ENCODE measurements at places on chromosomes 6 and 20.

- DNase-seq, result no peak
Observed at GRCh38 chr6:90385759-90386313, 89.2 kb upstream of the BACH2 start.

DNA sequence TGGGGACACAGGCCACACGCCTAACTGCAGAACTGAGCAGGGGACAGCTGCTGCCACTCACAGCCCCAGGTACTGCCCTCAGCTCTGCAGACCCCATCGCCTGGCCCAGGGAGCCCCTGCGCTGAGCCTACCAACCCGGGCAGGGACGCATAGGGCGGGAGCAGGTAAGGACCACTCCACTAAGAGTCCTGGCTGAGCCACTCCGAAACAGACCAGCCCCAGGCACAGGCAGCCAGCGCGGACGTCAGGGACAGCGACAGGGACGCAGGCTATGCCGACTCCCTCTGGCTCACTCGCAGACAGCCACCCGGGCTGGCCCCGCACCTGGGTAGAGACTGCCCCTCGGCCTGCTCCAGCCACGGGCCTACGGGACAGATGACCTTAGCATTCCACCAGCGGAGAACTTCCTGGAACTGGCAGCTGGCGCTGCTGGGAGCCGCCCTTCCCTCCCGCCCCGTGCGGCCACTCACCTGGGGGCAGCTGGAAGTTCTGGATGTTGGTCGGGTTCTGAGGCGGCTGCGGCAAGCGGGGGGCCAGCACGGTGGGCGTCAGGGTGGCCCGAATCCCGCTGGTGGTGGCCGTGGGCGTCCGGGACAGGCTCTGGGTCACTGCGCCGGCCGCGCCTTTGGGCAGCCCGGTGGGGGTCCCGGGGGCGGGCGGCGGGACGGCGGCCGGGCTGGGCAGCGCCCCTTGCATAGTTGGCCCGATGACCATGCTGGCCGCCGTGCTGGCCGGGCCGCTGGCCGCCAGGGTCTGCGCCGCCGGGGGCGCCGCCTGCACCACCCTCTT is 1.5 kb downstream of the TAF4 start:
- DNase-seq, result no peak

GRCh38 chr20:19073584-19074218 is 138.7 kb upstream of the SLC24A3 start:
- DNase-seq, result no peak

DNA sequence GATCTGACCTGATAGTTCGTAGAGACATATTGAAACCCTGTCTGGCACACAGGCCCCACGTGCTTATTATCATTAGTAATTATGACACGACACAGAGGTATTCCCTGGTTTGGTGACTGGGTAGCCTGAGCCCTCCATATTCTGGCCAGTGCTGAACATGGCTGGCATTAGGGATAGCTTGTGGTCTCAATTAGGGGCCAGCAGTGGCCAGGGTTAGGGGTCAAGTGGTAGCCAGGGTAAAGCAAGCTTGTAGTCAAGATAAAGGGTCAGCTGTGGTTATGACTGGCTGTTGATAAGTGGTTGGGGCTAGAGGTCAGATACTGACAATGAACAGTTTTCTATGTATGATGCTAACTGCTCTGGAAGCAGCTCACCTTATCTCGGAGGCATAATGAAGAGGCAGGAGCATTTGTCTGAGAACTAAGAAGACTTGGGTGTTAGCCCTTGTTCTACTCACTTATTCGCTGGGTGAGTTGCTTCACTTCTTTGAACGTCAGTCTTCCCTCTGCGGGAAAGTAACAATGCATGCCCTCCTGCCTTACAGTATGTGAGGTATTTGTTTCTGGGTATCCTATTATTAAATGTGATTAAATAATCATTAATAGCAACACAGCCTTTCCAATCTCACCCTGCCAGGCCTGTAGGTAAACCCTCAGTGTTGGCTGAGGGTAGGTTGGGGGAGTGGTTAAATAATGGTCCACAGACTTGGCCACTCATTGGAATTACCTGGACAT is 66.7 kb downstream of the VEGFA start:
- DNase-seq, result no peak

DNA sequence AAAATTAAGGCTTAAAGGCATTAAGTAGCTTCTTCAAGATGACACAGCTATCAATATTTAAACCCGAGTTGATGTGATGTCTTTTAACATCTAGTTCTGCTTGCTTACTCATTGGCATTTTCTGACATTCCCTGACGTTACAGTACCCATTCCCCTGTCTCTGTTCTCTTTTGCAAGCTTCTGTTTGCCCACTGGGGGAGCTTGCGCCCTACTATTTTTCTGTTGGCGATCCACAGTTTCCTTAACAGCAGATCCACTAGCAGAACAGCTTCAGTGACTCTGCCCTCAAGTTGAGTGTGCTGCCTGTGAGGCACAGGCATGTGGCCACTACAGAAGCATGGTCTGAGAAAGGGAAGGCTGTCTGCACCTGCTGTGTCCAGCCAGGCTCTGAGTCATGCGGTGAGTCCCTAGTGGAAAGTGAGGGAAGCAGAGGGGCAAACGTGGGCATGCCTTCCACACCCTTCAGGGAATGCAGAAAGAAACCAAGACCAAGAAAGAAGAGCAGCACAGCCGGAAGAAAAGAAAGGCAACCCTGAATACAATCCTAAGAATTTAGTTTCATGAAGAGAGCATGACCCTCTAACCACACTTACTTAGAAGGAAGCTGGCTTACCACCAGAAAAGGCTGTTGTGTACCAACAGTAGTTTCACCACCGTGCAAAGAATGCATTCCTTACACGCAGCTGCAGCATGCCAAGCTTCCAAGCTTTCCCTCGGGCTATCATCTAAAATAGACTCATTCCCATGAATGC is 97.7 kb upstream of the VGLL2 start:
- DNase-seq, result no peak

GRCh38 chr6:119720160-119720559 is 370.6 kb upstream of the MAN1A1 start:
- DNase-seq, result no peak

DNA sequence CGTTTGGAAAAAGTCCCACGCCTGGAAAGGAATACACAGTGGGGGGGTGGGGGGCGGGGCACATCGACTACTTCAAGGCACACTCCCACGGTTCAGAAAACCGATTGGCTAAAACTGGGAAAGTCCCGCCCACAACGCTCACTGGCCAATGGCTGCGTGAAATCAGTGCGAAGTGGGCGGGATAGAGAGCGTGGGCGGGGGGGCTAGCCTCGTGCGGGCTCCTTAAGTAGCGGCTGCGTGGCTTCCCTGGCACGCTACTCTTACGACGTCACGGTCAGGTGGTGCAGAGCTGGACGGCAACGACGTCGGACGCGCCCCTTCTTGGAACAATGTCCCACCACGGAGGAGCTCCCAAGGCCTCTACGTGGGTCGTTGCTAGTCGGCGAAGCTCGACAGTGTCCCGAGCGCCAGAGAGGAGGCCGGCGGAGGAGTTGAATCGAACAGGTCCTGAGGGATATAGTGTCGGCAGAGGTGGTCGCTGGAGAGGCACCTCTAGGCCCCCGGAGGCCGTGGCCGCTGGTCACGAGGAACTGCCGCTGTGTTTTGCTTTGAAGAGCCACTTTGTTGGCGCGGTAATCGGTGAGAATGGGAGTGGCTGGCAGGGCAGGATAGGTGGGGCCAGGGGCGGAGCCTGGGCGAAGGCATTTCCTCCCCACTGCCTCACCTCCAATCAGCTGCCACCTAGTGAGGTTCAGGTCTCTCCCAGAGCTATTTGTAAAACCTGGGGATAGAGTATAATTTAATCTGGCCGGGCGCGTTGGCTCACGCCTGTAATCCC is at the start of gene DDX43:
Gene DDX43, plus strand, starts transcription at position 252 of the 778 bp plus-strand sequence. Its CDS starts 78 bp downstream, at position 330.
- DNase-seq, result no peak

GRCh38 chr20:13251904-13252297 is 30.8 kb downstream of the ISM1 start:
- no peak for DNase-seq

- no peak for DNase-seq
Observed at GRCh38 chr6:170082531-170083187, 208.2 kb downstream of the DLL1 start.

DNA sequence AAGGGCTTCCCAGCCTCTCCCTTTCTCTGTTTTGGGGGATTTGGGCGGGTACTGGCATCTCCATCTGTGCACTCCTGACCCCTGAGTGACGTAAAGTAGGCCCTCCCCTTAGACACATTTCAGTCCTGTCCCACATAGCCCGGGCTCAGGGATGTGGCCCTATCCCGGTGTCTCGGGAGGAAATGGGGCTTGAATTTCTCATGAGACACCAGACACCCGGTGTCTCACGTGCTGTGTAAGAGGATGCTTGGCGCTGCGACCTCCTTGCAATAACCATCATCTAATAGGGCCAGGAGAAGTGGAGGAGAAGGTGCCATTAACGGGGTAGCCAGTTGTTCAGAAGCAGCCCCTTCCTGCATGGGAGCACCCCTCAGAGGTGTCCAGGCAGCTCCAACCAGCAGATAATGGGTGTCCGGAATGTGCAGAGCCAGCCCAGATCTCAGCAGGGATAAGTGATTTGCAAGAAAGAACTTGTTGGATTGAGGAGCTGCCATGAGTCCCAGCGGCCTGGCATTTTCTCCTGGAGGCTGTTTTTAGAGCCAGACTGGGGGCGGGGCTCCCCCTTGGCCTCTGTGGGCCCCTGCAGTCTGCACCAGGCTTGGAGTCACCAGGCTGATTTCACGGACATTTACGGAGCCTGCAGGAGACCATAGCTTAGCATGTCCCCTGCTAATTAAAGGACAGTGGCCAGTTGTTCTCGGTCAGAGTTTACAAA is 372.0 kb downstream of the PREX1 start:
- DNase-seq, result no peak

- no peak for DNase-seq
Observed at GRCh38 chr6:118562959-118563358, 14.9 kb downstream of the PLN start.

DNA sequence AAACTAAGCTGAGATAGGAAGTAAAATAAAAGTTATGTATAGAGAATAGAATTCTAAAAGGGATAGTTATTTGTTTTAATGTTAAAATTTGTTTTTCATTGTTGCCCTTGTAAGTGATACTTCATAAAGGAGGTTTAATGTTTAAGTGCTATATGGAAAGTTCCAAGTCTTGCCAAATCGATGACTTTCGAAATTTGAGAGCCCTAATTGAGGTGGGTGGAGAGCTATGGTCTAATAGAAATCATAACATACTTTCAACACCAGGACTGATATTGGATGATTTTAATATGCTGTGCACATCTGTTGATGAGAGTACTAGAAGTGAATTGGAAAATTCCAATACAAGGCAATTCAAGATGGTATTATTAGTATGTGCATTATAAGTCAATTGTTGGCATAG is 64.6 kb downstream of the RNF144B start:
- DNase-seq, result no peak

DNA sequence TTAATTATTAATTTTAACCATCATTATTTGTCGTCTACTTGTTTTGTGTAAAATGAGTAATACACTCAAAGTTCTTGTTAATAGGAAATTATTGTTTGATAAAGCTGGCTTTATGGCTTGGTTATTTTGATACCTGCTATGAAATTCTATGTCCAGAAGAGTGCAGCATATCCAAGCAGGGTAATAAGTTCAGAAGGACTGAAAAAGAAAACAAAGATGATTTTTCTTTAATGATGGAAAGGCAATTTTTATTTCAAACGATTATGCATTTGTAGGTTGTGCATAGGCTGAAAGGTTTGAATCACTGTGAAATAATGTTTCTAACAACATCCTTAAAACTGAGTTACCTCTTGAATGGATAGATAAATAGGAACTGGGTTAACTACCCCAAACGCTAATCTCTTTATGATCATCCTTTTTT is 1.4 kb upstream of the MAN1A1 start:
- no peak for DNase-seq

DNA sequence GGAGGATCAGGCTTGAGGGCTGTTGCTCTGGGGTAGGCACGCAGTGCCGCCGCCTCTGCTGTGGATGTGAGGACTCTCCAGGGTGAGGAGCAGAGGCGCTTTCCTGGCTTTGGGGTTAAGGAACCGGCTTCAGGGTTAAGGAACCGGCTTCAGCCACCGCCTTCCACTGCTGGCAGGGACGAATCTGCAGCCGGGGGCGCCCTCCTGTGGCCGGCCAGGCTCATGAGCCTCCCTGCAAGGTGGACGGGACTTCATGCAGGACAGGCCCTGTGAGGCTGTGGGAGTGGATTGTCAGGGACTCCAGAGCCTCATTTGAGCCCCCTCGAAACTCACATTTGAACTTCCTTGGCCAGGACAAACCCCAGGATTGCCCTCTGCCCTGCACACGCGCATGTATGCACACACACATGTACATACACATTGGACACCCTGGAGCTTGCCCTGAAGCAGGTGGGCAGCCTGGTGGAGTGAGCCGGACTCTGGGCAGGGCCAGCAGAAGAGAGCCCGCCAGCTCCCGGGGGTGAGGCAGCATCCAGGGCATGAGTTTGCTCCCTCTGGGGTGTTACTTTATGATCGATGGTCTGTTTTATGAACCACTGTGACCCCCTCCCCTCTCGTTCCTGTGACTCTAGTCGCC is 146.9 kb downstream of the PHACTR3 start:
- DNase-seq, result no peak

- no peak for DNase-seq
Observed at GRCh38 chr6:68649669-68650068, 14.6 kb downstream of the ADGRB3 start.

- no peak for DNase-seq
Observed at GRCh38 chr6:147528511-147529145, 20.1 kb downstream of the SAMD5 start.

DNA sequence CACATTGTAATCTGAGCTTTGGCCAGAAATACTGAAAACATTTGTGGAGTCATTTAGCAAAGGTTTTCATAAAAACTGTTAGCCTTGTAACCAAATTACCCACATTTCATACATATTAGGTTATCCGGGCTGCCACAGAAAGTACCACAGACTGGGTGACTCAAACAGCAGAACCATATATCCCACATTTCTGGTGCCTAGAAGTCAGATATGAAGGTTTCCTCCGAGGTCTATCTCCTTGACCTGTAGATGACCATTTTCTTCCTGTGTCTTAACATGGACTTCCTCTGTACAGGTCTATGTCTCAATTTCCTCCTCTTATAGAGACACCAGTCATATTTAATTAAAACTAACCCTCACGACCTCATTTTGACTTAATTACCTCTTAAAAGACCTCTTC is 49.5 kb upstream of the SMIM28 start:
- no peak for DNase-seq

Measured in activated CD4-positive, CD25-positive, alpha-beta regulatory T cell (primary cell).